ENCODE measurements at places on chromosomes 6 and 20.

DNA sequence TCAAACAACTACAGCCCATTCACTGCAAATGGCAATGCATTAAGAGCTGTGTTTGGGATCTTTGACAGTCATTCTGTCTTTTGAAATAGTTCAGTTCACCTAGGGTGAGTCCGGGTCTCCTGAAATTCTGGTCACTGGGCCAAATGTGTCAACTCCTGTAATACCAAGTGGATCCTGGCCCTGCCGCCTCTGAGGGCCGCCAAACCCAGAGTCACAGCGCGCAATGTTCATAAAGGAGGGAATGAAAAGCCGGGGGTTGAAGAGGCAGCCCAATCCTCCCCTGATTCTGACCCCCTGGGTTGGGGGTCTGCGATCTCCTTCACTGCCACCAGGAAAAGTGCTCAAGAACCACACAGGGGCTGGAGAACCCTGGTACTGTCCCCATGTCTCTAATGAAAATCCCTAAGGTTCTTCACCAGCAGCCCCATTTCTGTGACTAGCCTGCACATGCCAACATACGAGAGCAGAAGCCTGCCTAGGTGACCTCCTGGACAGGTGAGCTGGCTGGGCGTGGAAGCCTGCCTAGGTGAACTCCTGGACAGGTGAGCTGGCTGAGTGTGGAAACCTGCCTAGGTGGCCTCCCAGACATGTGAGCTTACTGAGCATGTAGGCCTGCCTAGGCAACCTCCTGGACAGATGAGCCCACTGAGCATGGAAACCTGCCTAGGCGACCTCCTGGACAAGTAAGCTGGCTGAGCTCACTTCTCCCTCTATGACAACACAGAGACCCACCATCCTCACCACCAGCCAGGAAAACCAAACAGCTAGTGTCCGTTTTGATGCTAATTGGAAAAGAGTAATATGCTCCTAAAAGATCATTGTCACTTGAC lies 16.1 kb upstream of the APMAP start:
- DNase-seq = no peak

GRCh38 chr6:142374091-142374770 lies 72.4 kb downstream of the ADGRG6 start:
- no peak for DNase-seq

GRCh38 chr20:24866008-24866407 lies 83.1 kb upstream of the CST7 start:
- no peak for DNase-seq

DNA sequence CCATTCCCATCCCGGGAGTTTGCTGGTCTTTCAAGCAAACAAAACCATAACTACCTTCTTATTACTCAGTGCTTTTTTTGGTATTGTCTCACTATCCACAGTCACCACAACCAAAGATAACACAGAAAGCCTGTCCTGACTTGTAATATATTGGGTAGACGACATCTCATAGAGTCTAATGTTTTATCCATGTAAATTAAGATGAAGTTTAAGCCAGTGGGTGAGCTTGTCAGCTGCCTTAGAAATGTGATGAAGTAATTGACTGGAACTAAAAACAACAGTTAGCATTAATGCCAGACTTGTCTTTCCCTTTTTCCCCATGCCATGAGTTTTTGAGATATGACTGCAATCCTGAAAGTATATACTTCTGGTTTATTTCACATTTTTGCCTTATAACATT lies 282.7 kb upstream of the PRDM1 start:
- no peak for DNase-seq

- DNase-seq = no peak
These were observed 279.2 kb downstream of the PTPRK start for GRCh38 chr6:128241216-128241615.

DNA sequence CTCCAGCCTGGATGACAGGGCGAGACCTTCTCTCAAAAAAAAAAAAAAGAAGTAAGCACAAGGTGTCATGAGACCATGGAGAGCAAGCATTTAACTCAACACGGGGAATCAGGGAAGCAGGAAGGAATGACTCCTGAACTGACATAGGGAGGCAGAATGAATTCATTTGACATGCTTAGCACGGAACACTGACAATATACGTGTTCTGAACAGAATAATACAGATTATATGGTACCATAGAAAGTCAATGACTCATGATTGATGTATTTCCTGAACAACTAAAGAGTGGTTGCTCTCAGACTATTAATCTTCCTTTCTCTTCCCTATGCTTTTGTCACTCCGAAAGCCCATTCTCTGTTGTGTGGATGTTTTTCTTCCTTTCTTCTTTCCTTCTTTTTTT lies 20.7 kb upstream of the ASIP start:
- DNase-seq = peak; percentile 26

DNA sequence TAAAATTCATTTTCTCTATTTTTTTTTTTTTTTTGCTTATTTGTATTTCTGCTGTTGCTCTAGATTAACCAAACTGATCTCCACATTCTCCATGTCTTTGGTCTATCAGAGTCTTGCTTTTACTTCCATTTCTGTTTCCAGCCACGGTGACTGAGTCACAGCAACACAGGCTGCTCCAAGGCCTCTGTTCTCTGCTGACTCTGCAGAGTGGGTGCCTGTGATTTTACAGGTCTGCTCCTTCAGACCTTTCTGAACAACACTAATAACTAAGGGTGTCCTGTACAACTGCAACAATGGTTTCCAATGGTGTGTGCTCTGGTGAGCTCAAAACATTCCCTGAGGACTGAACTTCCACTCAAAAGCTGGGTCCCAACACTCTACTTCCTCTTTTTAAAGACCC lies 102.3 kb upstream of the BMP2 start:
- no peak for DNase-seq

GRCh38 chr20:25033265-25033923 lies 24.5 kb downstream of the ACSS1 start:
- DNase-seq = no peak

DNA sequence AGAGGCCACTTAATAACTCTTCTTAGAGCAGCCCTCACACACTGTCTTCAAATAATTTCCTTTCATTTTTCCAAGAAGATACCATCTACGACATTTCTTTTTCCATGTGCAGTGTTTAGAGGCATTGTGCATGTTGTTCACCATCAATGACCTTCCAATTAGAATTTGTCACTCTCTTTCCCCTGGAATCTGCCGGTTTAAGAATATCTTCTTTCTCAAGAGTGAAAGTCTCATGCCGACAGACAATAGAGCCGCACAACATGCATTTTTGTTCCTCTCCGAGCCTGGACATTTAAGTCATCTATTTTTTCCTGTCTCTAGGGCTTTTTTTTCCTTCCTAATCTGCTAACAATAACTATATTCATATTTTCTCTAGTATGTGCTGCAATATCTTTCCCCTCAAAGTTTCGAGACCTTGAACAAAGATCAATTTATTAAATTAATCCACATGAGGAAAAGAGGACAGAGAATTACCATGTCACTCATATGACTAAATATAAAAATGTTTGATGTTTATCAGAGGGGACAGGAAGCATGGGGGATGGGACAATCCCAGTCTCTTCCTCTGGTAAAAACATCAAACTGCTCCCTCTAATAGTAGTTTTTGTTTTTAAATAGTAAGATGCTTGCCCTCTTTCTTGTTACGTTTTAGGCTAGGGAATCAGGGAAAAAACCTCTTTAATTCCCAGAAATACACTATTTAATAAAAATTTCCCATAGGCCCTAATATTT lies 893.4 kb downstream of the C6orf118 start:
- no peak for DNase-seq

- no peak for DNase-seq
These were observed 70.0 kb downstream of the NRSN1 start for GRCh38 chr6:24195836-24196597.

- no peak for DNase-seq
These were observed 7.0 kb downstream of the SOD2 start for GRCh38 chr6:159686040-159686439.

DNA sequence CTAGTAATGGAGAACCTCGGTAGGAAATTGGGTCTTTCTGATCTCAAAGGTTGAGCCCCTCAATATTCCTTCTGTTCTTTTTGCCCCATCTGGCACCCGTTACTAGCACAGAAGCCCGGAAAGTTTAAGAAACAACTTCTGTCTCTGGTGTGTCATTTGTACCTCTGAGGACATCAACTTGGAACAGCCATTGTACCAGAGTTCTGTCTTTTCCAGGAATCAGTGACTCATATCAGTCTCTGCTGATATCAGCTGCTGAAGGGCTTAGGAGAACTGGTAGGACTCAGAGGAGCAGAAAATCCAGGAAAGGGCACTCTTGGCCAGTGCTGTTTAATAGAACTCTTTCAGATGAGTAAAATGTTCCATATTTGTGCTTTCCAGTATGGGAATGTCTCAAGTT lies 78.3 kb upstream of the CHD6 start:
- DNase-seq = no peak

GRCh38 chr6:27542485-27542884 lies 69.6 kb upstream of the ZNF184 start:
- no peak for DNase-seq

Data from NCI-H226 (cell line).